Activated T-cell treated with anti-CD3 and anti-CD28 coated beads for 48 hours (primary cell): ENCODE measurements at places on chromosomes 12 and 14.

DNA sequence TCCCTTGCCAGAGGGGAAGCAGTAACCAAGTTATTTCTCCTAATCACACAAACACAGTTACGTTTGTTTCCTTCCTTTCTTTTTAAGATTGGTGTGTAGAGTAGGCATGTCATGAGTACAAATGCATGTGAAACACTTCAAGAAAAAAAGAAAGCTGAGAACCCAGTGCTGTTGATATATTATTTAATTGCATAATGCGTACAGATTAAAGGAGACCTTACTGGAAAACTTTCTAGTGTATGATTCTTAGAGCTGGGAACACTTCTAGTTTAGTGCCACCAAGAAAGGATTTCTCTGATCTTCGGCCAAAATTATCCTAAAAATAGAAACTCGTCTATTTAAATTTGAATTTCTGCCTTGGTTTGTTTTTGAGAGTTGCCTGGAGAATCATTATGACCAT is 365.5 kb downstream of the CCDC91 start:
- no peak for DNase-seq

DNA sequence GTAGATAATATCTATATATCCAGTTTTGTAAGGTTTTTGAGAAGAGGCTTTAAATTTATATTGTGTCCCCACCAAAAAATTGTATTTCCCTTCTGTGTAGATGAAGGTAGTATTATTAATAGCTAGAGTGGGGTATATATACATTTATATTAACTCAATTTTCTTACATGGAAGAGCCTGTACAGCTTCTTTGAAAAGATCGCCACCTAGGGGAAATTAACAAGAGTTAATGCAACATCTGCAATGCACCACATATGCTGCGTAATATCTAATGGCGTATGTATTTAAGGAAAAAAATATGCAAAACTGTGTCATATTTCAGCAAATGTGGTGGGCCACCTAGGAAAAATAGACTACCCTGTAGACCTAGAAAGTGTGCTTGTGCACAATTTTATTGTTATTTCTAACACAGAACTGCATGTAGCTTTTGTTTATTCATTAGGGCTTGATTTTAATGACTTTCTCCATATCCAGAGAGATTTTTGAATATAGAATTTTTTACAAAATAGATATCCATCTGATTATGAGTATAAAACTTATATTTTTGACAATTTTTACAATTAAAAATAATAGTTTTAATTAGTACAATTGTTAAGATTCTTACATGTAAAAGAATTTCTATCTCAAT is 14.0 kb downstream of the CCER1 start:
- DNase-seq, result no peak

DNA sequence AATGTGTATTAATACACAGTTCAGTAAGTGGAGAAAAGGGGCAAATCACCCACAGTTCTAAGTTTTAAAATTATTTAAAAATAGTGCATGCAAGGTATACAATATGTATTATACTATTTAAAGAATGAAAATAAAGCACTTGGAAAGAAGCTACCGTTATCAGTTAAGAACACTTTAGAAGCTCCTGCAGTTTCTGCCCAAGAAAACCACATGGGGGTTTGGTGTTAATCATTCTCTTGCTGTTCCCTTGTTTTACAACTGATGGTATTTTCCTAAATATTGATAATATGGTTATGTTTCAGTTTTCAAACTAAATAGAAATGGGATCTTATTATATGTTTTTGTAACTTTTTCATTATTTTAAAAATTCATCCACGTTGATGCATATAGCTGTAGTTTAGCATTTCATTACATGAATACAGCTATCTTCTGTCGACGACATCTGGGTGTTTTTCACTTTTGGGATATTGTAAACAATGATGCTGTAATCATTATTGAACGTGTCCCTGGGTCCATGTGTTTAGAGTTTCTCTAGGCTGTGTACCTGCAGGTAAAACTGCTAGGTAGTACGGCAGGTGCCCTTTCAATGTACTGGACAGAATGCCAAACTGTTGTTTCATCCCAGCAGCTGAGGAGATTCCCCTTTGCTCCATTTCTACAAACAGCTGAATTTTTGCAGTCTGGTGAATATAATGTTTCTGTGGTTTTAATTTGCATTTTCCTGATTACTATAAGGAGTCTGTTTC is 64.1 kb downstream of the APPL2 start:
- DNase-seq, result no peak

DNA sequence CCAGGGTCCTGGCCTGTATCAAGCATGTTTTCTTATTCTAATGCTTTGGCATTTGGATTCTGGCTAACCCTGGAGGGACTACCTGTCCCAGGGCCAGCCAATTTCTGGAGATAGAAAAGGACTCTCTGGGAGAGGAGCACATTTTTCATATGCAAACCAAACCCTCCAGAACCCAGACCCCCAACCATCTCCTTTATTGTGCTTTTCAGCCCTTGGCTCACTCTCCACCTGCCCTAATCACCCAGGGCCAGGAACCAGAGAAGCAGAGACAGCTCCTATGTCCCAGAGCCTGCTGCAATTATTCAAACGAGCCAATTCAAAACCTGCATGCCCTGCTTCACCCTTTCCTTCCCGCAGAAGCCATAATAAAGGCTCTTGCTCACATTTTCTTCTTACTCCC is 23.8 kb downstream of the HSPB8 start:
- no peak for DNase-seq

GRCh38 chr14:61598980-61599379 is 96.3 kb upstream of the HIF1A start:
- no peak for DNase-seq

- no peak for DNase-seq
Measured at GRCh38 chr14:43894534-43894933, 612.5 kb downstream of the FSCB start.

DNA sequence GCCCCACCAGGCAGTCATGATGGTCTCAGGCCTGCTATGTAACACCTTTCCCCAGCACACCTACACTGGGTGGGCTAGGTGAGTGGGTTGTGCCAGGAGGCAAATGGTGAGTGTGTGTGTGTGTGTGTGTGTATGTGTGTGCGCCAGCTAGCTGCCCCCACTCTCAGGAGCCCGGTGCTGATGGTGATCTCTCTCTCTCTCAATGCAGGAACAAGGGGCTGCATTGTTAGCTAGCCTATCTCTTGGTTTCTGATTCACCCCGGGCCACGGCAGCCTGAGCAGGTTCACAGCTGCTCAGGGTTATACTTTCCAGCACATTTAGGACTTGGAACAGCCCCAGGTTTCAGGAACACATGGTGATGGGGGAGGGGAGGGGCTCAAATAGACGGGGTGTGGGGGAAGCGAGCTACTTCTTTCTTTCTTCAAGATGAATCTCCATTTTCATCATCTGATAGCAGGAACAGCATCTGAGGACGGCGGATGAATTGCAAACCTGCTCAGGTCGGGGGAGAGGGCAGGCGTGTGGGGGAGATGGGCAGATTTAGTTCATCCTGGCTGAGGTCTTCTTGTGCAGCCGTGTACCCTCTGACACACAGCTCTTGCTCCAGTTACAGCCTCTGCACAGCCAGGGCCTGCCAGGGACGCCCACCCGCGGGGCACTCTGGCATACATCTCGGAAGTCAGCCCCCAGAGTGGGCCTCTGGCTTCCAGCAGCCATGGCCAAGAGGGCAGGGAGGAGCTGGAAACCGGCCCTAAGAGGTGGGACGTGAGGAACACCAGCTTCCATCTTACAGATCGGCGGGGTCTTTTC is 137.6 kb downstream of the ZFP36L1 start:
- no peak for DNase-seq

GRCh38 chr12:6914947-6915788 is 788 bp downstream of the ENO2 start:
- no peak for DNase-seq

GRCh38 chr14:78927261-78927660 is 757.1 kb downstream of the NRXN3 start:
- DNase-seq, result no peak

DNA sequence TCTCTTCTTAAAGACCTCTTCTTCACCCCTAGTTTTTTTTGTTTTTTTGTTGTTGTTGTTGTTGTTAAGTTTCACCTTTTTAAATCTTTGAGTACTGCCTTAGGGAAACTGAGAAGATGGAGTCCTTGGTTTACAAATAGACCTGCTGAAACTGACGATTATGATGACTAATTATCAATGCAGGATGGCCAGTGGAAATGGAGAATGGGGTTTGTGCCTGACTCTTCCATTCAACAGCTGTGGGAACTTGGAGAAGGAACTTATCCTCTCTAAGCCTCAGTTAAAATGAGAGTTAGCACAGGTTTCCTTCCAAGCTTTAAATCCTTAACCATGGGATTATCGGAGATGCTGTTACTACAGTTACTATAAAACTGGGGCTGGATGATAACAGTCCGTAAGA is 66.7 kb upstream of the PNMA1 start:
- no peak for DNase-seq

GRCh38 chr14:20490563-20490962 is 14.8 kb upstream of the RNASE10 start:
- no peak for DNase-seq

DNA sequence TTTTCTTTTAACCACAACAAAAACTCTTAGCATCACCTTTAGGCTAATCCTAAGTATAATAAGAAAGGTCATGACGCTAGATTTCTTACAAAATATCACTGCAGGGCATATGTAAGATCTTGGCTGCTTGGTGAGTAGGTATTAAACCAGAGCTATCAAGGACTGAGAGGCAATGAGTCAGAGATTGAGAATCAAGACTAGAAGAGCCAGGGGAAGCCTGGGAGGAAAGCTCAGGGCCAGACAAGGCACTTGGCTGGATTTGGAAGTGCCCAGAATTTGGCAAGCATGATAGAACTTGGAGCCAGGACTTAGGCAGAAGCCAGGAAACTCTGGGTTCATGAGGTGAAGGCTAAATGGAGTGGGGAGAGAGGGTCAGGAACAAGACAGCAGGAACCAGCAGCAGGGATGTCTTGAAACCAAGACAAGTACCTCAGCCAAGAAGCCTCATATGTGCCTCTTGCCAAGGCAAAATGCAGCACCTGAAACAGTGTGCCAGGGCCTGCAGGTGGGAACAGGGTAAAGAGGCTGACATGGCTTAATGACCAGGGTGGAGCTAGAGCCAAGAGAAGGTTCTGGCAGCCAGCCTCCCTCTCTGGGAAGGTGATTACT is 49.9 kb downstream of the PTHLH start:
- DNase-seq, result no peak

DNA sequence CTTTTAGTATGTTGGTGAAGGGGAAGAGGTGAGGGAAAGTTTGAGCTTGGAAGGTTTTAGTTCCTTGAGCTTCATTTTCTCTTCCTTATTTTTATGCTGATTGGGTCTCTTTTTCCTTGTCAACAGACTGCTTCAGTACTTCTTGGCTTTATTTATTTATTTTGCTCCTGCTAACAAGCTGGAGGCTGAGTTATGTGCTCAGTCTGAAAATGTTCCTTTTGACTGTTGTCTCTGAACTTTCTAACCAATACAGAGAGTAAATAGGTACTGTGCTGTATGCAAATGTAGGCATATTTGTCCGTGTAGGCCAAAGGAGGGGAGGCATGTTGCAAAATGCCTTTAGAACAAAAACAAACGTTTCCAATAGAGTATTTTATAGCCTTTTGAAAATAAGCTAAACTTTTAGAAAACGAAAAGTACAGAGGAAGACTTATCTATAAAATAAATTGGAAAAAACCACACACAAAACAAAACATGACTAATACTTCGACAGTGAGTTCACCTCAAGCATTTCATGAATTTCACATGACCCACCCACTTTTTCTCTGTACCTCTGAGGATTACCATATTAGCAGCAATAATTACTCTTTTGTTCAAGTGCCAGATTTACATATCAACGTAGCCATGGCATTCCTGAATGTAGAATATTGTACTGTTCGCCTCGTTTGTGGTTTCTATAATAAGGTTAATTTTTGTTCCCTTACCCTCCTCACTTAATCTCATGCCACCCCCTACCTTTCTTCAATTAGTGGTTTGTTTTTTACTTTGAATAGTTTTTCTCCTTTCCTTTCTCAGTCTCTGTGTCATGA is 4.7 kb upstream of the CREBL2 start:
- DNase-seq, result no peak
